ENCODE measurements at places on chromosomes 5 and 9. TPM values are rescaled to one million over a fixed set of nuclear protein-coding genes. Genes with fewer than 3 reads are reported as not detected.

DNA sequence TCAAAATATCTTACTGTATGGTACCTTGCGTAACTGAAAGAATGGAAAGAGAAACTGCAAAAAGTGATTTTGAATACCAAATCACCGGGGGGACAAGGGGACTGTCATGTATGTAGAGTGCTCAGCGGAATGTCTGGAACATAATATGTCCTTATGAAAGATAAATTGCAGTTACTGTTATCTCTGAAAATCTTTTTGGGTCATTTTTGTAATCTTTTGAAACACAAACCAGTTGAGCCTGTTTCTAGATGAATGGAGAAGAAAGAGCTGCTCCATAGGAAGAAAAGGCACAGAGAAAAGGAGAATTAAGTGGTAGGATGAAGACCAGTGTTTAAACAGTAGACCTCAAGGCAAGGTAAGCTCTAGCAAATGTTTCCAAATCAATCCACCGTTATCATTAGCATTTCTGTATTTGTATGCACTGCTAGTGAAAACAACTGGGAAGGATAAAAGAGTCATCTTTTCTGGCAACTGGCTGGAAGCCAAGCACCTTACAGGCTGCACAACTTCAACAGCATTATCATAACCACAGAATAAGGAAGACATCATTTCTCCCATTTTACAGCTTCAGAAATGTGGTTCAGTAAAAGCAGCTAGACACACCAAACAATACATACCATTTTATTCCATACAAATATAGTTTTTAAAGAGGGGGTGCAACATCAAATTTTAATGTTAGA, 158.5 kb downstream of the TRPM3 start:
- no peak for DNase-seq

DNA sequence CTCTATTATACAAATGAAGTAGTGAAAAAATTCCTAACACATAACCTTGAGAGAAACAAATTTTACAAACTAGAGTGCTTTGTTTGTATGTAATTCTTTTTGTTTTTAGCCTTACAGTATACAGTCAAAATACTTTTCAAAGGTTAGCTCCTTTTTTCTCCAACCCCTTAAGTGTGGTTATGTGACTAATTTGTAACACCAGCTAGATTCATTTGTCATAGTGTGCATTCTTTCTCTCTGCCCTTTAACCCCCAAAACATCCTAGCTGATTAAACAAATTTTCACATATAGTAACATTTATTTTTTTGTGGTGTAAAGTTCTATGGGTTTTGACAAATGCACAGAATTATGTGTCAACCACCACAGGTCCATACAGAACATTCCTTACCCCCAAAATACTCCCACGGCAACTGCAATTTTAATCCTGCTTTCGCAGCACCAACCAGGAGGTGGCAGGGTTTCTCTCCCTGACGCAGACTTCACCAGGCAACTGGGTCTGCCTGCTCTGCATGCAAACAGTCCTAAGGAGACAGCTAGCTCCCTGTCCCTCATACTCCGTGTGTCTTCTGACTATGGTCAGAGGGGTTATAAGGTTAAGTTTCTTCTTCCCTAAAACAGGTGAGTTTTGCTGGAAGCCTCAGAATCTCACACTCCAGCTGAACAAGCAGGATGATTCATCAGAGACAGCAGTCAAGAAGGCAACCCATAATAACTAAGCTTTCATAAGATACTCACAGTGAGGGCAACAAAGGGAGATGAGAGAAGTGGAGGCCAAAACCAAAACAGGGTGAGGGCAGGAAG, 44.5 kb upstream of the NR5A1 start:
- DNase-seq: peak; percentile 88

DNA sequence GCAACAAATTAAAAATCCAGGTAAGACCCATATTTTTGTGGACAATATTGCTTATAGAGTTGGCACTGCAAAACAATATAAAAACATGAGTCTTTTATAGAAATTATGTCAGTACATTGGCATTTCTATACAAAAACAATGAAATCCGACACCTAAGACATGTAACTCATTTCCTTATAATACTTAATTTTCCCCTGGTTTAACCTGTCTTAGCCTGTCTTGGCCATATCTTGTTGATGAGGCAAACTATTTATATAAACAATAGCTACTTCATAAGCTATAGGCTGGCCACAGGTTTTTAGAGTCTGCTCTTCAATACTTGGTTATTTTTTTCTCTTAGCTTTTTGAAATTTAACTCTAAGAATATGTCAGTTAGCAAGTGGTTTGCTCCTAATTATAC, 44.7 kb upstream of the IZUMO3 start:
- DNase-seq: no peak

GRCh38 chr9:33698267-33698666, 97.1 kb upstream of the PRSS3 start:
- no peak for DNase-seq

DNA sequence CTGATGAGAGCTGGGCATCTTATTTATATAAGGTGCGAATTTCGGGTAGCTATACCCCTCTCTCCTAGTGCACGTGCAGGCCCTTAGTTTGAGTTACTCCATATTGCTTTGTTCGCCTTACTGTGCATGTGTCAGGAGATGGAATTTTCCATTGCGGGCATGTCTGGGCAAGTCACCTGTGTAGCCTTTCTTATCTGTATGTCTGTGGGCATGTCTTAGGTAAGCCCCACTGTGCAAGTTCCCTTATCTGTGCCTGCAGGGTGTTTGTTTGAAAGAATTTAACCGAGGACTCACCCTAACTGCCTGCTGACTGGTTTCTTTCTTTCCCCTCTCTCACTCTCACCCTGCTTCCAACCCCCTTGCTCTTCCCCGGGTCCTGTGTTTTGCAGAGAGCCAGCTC, 140.7 kb upstream of the RANBP3L start:
- no peak for DNase-seq

GRCh38 chr5:116566251-116566650, 8.4 kb downstream of the SEMA6A start:
- DNase-seq: no peak

DNA sequence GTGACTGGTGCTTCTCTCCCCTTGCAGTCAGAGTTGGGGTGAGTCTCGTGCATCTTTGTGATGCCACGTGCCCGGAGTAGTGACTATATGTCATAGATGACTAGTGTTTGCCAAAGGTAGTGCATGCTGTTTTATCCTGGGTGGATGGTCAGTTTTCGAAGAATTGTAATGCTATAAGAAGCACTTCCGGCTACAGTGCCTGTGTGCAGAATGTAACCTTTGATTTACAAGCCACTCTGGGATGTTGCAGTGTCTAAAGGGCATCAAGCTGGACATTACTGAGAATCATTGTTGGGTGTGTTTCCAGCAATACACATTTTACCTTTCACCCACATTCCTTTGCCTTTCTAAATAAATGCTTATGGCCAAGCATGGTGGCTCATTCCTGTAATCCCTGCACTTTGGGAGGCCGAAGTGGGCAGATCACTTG, 16.7 kb downstream of the MVB12B start:
- no peak for DNase-seq

- peak; percentile 32 for DNase-seq
These were observed 159.4 kb downstream of the RASEF start for GRCh38 chr9:82903503-82903902.

GRCh38 chr5:139646912-139647505, 1.1 kb upstream of the CXXC5 start:
- peak; percentile 76 for DNase-seq

GRCh38 chr9:72065076-72065475, 4.7 kb upstream of the C9orf57 start:
- DNase-seq: no peak

The KCNT1 gene
- 0.28 TPM for total RNA-seq

The TOR1A gene
- 33.9 TPM for total RNA-seq

The GCNT1 gene
- 11.4 TPM for total RNA-seq

The CCL19 gene
- not detected for total RNA-seq

The APBA1 gene
- total RNA-seq: 0.58 TPM

The RABGAP1 gene
- 34.0 TPM for total RNA-seq

The CCDC152 gene
- 13.9 TPM for total RNA-seq

Measured in GM23338 (cell line).